ENCODE measurements at places on chromosomes 16 and 17. TPM values are rescaled to one million over a fixed set of nuclear protein-coding genes. Genes with fewer than 3 reads are reported as not detected.

MARCHF10 gene
- not detected for total RNA-seq

KCTD13 gene
- total RNA-seq: 51.4 TPM

ABCA3 gene
- 9.2 TPM for total RNA-seq

AGRP gene
- not detected for total RNA-seq

TEX19 gene
- total RNA-seq: 0.09 TPM

HOXB5 gene
- total RNA-seq: not detected

NATD1 gene
- total RNA-seq: 1.1 TPM

GRCh38 chr16:11788914-11789313 lies 8.1 kb downstream of the ZC3H7A start:
- H3K4me3 ChIP-seq: no peak overlapping the region
- no peak for DNase-seq
- peaks cover 66% of the 10 kb centered on the region for H3K4me1 ChIP-seq
- no peaks in the 10 kb centered on the region for H3K27me3 ChIP-seq

GRCh38 chr17:57879437-57880085 lies 29.7 kb upstream of the MRPS23 start:
- no peaks in the 10 kb centered on the region for H3K36me3 ChIP-seq
- H3K27ac ChIP-seq: no peak overlapping the region
- H3K4me3 ChIP-seq: no peak overlapping the region
- peaks cover 7% of the 10 kb centered on the region for H3K4me1 ChIP-seq
- peaks cover 18% of the 10 kb centered on the region for H3K27me3 ChIP-seq
- DNase-seq: no peak

DNA sequence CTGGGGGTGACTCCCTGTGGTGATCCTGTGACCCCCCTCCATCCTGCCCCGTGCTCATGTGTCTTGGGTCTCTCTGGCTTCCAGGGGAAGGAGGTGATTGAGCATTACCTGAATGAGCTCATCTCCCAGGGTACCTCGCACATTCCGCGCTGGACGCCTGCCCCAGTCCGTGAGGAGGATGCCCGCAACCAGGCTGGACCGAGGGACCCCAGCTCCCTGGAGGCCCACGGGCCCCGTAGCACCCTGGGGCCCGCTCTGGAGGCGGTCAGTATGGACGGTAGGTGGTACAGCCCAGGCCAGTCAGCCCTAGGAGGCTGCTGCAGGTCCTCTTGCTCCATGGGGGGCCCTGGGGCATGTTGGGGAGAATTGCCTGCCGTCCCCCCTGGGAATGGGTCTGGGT lies 33.6 kb downstream of the SEC14L5 start:
- H3K27me3 ChIP-seq: peaks cover 21% of the 10 kb centered on the region
- no peak for DNase-seq
- H3K4me1 ChIP-seq: no peaks in the 10 kb centered on the region
- no peak overlapping the region for H3K4me3 ChIP-seq

- H3K27me3 ChIP-seq: no peaks in the 10 kb centered on the region
- H3K36me3 ChIP-seq: no peaks in the 10 kb centered on the region
- DNase-seq: no peak
- no peak overlapping the region for H3K4me3 ChIP-seq
- no peak overlapping the region for H3K27ac ChIP-seq
Measured at GRCh38 chr16:13390093-13390985, 488.9 kb downstream of the SHISA9 start.

DNA sequence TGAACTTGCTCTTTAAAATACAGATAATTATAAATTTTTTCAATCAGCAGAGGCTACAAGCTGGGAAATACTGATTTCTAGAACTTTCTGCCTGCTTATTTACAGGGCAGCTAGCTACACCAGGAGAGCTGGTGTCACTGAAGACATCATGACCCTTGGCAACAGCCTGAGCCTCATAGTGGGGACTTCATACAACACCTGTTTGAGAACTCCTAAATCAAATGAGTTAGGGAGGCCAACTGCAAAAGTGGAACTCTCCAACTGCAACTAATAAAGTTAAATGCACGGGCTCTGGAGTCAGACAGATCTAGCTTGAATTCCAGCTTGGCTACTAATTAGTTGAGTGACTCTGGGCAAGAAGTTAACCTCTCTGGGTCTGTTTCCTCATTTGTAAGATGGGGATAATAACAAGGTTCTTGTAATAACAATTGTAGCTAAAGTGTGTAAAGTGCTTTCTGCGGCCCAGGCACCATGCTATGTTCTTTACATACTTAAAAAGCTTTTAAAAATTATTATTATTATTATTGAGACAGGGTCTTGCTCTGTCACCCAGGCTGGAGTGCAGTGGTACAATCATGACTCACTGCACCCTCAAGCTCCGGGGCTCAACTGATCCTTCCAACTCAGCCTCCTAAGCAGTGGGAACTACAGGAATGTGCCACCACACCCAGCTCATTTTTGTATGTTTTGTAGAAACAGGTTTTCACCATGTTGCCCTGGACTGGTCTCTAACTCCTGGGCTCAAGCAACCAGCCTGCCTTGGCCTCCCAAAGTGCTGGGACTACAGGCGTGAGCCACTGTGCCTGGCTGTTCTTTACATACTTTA lies 33.4 kb downstream of the VAC14 start:
- no peak overlapping the region for H3K4me3 ChIP-seq
- no peaks in the 10 kb centered on the region for H3K27me3 ChIP-seq
- peaks cover 2% of the 10 kb centered on the region for H3K4me1 ChIP-seq
- H3K27ac ChIP-seq: no peak overlapping the region

GRCh38 chr17:80931421-80932265 lies 60.0 kb upstream of the CHMP6 start:
- H3K4me1 ChIP-seq: peaks cover 7% of the 10 kb centered on the region
- no peak overlapping the region for H3K27ac ChIP-seq
- H3K4me3 ChIP-seq: no peak overlapping the region
- peaks cover 49% of the 10 kb centered on the region for H3K36me3 ChIP-seq

GRCh38 chr17:9472094-9472493 lies 103.5 kb downstream of the STX8 start:
- peaks cover 25% of the 10 kb centered on the region for H3K4me1 ChIP-seq
- no peak overlapping the region for H3K27ac ChIP-seq
- no peak overlapping the region for H3K4me3 ChIP-seq
- DNase-seq: no peak
- H3K36me3 ChIP-seq: peaks cover 4% of the 10 kb centered on the region
- no peaks in the 10 kb centered on the region for H3K27me3 ChIP-seq

- H3K27me3 ChIP-seq: no peaks in the 10 kb centered on the region
- no peak overlapping the region for H3K4me3 ChIP-seq
- H3K4me1 ChIP-seq: peaks cover 30% of the 10 kb centered on the region
Measured at GRCh38 chr17:82551779-82552457, 32.4 kb downstream of the FOXK2 start.

GRCh38 chr17:19384723-19385391 lies 2.1 kb downstream of the MFAP4 start:
- no peak overlapping the region for H3K4me3 ChIP-seq
- H3K36me3 ChIP-seq: peaks cover 26% of the 10 kb centered on the region
- H3K27ac ChIP-seq: no peak overlapping the region
- peaks cover 8% of the 10 kb centered on the region for H3K27me3 ChIP-seq

GRCh38 chr17:15031975-15032374 lies 233.2 kb downstream of the PMP22 start:
- H3K4me1 ChIP-seq: no peaks in the 10 kb centered on the region
- DNase-seq: no peak
- no peaks in the 10 kb centered on the region for H3K36me3 ChIP-seq
- no peak overlapping the region for H3K27ac ChIP-seq
- no peaks in the 10 kb centered on the region for H3K27me3 ChIP-seq

- no peak overlapping the region for H3K4me3 ChIP-seq
- H3K27me3 ChIP-seq: no peaks in the 10 kb centered on the region
- no peak overlapping the region for H3K27ac ChIP-seq
Measured at GRCh38 chr16:88023786-88024185, 72.6 kb downstream of the BANP start.

DNA sequence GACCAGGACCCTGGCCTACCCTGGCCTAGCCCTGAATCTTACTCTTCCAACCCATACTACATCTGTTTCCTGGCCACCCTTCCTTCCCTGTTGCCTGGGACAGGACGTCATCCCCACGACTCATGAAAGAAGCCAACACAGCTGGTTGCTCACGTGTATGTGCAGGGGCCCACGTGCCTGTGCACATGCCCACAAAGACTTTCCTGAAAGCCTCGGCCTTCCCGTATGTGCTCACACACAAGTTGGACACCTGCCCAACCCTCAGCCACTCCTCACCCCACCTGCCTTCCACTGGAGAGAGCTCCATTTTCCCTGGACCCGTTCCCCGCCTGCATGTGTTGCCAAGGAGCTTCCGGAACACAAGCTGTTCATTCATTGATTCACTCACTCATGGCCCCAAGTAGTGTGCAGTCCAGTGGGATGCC lies 7.0 kb downstream of the PLXDC1 start:
- H3K36me3 ChIP-seq: no peaks in the 10 kb centered on the region
- H3K27ac ChIP-seq: no peak overlapping the region
- no peak for DNase-seq

GRCh38 chr17:27848931-27849330 lies 44.2 kb downstream of the LYRM9 start:
- H3K4me3 ChIP-seq: no peak overlapping the region
- no peaks in the 10 kb centered on the region for H3K36me3 ChIP-seq
- DNase-seq: no peak
- H3K27me3 ChIP-seq: peaks cover 15% of the 10 kb centered on the region
- no peak overlapping the region for H3K27ac ChIP-seq

GRCh38 chr17:72102366-72102765 lies 18.5 kb upstream of the SOX9 start:
- no peak for DNase-seq
- no peaks in the 10 kb centered on the region for H3K4me1 ChIP-seq
- no peak overlapping the region for H3K4me3 ChIP-seq
- H3K27ac ChIP-seq: no peak overlapping the region
- H3K27me3 ChIP-seq: no peaks in the 10 kb centered on the region
- no peaks in the 10 kb centered on the region for H3K36me3 ChIP-seq

- peaks cover 23% of the 10 kb centered on the region for H3K27me3 ChIP-seq
- H3K36me3 ChIP-seq: no peaks in the 10 kb centered on the region
- peaks cover 8% of the 10 kb centered on the region for H3K4me1 ChIP-seq
- no peak overlapping the region for H3K27ac ChIP-seq
- H3K4me3 ChIP-seq: no peak overlapping the region
- DNase-seq: no peak
Measured at GRCh38 chr17:77579131-77579530, 379.4 kb upstream of the TNRC6C start.

- no peaks in the 10 kb centered on the region for H3K36me3 ChIP-seq
- no peak for DNase-seq
- no peaks in the 10 kb centered on the region for H3K4me1 ChIP-seq
- no peak overlapping the region for H3K27ac ChIP-seq
- no peaks in the 10 kb centered on the region for H3K27me3 ChIP-seq
Measured at GRCh38 chr17:71765437-71765836, 355.4 kb upstream of the SOX9 start.

GRCh38 chr16:70348991-70349390 lies 2.3 kb downstream of the DDX19A start:
- DNase-seq: no peak
- no peak overlapping the region for H3K27ac ChIP-seq
- H3K4me1 ChIP-seq: peaks cover 22% of the 10 kb centered on the region

GRCh38 chr17:17402558-17402957 lies 74.2 kb upstream of the MED9 start:
- peaks cover 3% of the 10 kb centered on the region for H3K27me3 ChIP-seq
- H3K4me3 ChIP-seq: no peak overlapping the region

GRCh38 chr17:8823279-8823678 lies 24.1 kb upstream of the MFSD6L start:
- no peak overlapping the region for H3K27ac ChIP-seq
- peaks cover 14% of the 10 kb centered on the region for H3K36me3 ChIP-seq
- H3K4me1 ChIP-seq: peaks cover 2% of the 10 kb centered on the region
- H3K27me3 ChIP-seq: no peaks in the 10 kb centered on the region

- H3K27ac ChIP-seq: peak overlapping the region; percentile 0
- H3K27me3 ChIP-seq: no peaks in the 10 kb centered on the region
- peak; percentile 92 for DNase-seq
Measured at GRCh38 chr17:37047631-37048104, 98.9 kb downstream of the AATF start.

DNA sequence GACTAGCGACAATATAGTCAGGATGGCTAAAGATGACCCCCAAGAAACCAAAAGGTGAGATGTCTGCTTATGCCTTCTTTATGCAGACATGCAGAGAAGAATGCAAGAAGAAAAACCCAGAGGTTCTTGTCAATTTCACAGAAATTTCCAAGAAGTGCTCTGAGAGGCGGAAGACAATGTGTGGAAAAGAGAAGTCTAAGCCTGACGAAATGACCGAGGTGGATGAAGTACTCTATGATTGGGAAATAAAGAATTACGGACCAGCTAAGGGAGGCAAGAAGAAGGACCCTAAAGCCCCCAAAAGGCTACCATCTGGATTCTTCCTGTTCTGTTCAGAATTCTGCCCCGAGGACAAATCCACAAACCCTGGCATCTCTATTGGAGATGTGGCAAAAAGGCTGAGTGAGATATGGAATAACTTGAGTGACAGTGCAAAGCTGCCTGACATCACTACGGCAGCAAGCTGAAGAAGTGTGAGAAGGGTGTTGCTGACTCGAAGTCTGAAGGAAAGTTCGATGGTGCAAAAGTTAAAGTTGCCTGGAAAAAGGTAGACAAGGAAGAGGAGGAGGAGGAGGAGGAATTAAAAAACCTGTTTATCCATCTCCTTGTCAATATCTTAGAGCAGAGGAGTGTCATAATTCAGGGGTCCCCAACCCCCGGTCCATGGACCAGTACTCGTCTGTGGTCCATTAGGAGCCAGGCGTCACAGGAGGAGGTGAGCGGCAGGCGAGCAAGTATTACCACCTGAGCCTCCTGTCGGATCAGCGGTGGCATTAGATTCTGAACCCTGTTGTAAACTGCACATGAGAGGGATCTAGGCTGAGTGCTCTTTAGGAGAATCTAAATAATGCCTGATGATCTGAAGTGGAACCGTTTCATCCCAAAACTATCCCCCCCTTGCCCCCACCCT lies 25.1 kb upstream of the ADGRG1 start:
- DNase-seq: no peak
- H3K4me1 ChIP-seq: peaks cover 40% of the 10 kb centered on the region
- H3K4me3 ChIP-seq: peak overlapping the region; percentile 1

- no peak for DNase-seq
- H3K27me3 ChIP-seq: no peaks in the 10 kb centered on the region
- H3K27ac ChIP-seq: no peak overlapping the region
Measured at GRCh38 chr17:16131593-16131992, 83.7 kb downstream of the NCOR1 start.

- H3K4me3 ChIP-seq: no peak overlapping the region
- H3K36me3 ChIP-seq: no peaks in the 10 kb centered on the region
- peak; percentile 86 for DNase-seq
- peaks cover 2% of the 10 kb centered on the region for H3K4me1 ChIP-seq
Measured at GRCh38 chr17:72985882-72986720, 106.4 kb downstream of the SLC39A11 start.

DNA sequence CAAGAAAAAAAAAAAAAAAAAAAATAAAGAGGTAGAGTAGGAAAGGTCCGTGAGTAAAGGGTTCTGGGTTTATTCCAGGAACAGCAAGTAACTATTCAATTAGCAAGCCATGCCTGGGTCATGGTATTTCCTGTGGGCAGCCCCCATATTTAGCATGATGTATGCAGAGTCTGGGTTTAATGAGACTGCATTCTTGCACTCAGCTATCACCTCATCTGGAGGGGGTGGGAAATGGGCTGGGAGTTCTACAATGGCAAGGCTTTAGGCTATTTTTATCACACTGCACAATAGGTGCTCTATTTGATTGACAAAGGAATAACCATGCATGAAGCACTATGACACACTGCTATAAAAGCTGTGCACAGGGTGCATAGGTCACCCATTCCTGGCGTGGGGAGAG lies 104.0 kb upstream of the CCL2 start:
- peaks cover 7% of the 10 kb centered on the region for H3K4me1 ChIP-seq
- no peaks in the 10 kb centered on the region for H3K36me3 ChIP-seq
- H3K27ac ChIP-seq: no peak overlapping the region
- DNase-seq: no peak

- H3K36me3 ChIP-seq: peaks cover 58% of the 10 kb centered on the region
- H3K27me3 ChIP-seq: peaks cover 2% of the 10 kb centered on the region
- H3K4me3 ChIP-seq: peak within 1 kb of the TSS; percentile 99
Measured at GRCh38 chr17:63774141-63774968, at the start of gene DDX42. Gene DDX42, plus strand, starts transcription at chr17:63774170. Its CDS starts 12,880 bp downstream, at chr17:63787050.
